ENCODE measurements at places on chromosomes 1 and 21. TPM values are rescaled to one million over a fixed set of nuclear protein-coding genes. Genes with fewer than 3 reads are reported as not detected.

KRTAP11-1 gene
- total RNA-seq, result not detected

DNA sequence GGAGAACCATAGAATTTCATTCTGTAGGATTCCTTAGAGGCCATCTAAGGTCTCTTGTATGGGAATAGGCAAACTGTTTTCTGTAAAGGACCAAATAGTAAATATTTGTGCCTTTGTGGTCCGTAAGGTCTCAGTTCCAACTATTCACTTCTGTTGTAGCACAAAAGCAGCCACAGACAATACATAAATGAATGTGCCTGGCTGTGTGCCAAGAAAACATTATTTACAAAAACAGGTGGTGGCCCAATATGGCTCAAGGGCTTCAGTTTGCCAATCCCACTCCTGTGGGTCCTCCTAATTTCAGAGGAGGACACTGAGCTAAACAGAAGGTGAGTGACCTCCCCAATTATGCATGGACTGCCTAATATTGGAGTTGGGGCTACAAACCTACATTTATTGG, 67.6 kb upstream of the EDEM3 start:
- DNase-seq, result no peak
- H3K27me3 ChIP-seq, result no peaks in the 10 kb centered on the region
- no peak overlapping the region for H3K27ac ChIP-seq
- peaks cover 32% of the 10 kb centered on the region for H3K36me3 ChIP-seq
- no peak overlapping the region for H3K4me3 ChIP-seq

- peaks cover 10% of the 10 kb centered on the region for H3K4me1 ChIP-seq
- no peak for DNase-seq
- no peaks in the 10 kb centered on the region for H3K36me3 ChIP-seq
- no peaks in the 10 kb centered on the region for H3K27me3 ChIP-seq
- no peak overlapping the region for H3K4me3 ChIP-seq
These were observed 10.8 kb upstream of the HMGCL start for GRCh38 chr1:23836037-23836436.

DNA sequence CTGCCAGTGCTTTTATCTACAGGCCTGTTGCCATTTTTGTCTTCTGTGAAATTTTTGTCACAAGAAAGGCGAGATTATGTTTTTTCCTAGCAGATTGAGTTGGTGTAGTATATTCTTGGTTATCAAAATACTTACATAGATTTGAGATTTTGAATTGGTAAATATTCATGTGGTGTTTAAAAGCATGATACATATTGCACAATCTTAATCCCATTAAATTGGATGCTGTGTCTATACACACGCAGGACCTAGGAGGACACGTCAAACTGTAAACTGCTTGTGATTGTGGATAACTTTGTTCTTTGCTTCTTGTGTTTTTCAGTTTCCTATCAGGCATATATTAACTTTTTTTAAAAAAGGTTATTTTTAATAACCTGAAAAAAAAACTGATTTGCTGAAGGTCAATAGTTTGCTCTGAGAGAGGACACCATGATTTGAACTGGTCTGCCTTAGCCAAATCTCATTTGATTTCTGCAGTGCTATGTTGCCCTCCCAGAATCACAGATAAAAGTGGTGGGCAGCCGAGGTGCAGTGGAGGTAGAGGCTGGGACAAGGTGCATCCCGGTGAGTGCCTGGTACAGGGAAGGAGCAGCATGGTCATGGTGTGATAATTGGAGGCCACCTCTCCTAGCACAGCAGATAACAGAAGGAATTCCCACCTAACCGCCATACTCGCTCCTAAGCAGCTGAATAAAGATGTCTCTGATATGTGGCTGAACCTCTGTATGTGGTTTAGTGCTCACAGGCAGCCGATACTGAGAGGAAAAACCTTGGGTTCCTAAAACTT, 76.7 kb downstream of the LRRC8D start:
- no peak for DNase-seq
- H3K27me3 ChIP-seq, result no peaks in the 10 kb centered on the region
- H3K36me3 ChIP-seq, result peaks cover 25% of the 10 kb centered on the region
- peaks cover 28% of the 10 kb centered on the region for H3K4me1 ChIP-seq
- no peak overlapping the region for H3K27ac ChIP-seq
- no peak overlapping the region for H3K4me3 ChIP-seq

All from activated B cell treated with CpG ODN at 0.5 μM for 24 hours (primary cell).